Activated T-helper 2 cell treated with anti-CD3 and anti-CD28 coated beads, Interferon-gamma antibody, Interleukin-2, Interleukin-4, amounts not matched to agents 10 μg/mL and 5 μg/mL and 100 μg/mL, durations not matched to agents 14 hours and 24 hours and 36 hours (primary cell): ENCODE measurements at places on chromosomes 2 and 18.

- DNase-seq: no peak
Measured at GRCh38 chr18:44652722-44653121, 28.0 kb upstream of the SETBP1 start.

- no peak for DNase-seq
Measured at GRCh38 chr18:55139836-55140235, 180.6 kb upstream of the CCDC68 start.

GRCh38 chr2:216735086-216735485 is 39.7 kb upstream of the IGFBP5 start:
- DNase-seq: no peak

GRCh38 chr18:26383454-26384270 is 157.4 kb downstream of the TAF4B start:
- no peak for DNase-seq

DNA sequence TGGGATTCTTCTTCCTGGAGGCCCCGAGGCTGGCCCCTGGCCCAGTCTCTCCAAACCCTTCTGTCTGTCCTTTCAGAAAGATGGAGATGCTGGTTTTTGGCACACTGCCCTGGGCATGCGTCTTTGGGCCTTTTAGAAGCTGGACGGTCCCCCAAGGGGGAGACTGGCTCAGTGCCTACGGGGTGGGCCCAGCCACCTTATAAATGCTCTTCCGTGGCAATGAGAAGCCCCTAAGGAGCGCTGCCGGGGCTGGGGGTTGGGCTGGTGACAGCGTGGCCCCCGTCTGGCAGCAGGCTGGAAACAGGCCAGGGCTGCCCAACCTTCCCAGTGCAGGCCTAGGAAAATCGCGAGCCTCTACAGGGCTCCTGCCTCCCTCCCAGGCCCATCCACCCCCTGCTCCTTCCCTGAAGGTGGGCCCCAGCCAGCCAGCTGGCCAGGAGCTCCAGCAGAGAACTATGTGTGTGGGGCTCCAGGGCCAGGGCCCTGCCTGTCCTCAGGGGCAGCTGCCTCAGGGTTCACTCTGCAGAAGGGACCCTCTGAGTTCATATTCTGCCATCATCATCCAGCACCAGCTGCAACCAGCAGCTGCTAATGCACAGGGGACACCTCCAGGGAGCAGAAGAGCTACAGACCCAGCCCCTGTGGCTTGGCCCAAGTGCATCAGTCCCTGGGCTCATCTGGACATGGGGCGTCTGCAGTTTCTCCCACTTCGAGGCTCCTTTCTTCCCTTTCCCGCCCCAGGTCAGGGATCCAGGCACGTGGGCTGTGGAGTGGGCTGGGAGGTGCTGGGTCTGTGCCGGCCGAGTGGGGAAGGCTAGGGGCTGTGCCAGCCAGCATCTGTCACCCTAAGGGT is 107.6 kb upstream of the OTOS start:
- DNase-seq: no peak

- DNase-seq: no peak
Measured at GRCh38 chr18:7901657-7902056, 334.5 kb downstream of the PTPRM start.

DNA sequence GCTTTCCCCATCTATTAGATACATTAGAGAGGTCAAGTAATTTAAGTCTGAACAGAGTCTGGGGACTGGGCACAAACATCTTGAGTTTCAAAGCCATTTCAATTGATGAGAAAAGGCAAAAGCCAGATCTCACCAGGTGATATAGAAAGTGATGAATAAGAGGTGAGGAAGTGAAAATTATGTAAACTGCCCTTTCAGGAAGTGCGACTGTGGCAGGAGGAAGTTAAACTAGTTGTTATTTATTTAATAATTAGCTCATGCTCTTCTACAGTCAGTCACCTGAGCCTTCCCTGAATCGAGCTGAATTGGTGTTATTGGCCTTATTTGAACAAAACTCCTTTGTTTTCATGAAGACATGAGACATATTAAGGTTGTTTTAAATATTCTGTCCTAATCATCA is 115.1 kb downstream of the CDH20 start:
- DNase-seq: no peak

DNA sequence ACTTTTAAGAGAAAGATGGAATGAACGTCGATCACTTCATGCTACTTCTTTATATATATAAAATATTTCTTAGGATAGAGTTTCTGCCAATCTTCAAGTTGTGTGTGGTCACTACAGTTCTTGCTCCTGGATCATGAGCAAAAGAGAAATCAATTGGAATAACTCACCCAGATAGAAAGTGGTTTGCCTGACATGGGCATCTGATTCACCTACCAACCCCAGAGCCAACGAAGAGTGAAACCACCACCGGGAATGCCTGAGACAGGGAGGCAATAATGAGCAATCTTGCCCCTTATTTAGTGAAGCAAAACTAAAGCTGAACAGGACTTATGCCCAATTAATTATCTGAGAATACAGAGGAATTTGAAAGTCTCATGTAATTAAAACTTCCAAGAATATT is 250.2 kb upstream of the REG3G start:
- DNase-seq: no peak

DNA sequence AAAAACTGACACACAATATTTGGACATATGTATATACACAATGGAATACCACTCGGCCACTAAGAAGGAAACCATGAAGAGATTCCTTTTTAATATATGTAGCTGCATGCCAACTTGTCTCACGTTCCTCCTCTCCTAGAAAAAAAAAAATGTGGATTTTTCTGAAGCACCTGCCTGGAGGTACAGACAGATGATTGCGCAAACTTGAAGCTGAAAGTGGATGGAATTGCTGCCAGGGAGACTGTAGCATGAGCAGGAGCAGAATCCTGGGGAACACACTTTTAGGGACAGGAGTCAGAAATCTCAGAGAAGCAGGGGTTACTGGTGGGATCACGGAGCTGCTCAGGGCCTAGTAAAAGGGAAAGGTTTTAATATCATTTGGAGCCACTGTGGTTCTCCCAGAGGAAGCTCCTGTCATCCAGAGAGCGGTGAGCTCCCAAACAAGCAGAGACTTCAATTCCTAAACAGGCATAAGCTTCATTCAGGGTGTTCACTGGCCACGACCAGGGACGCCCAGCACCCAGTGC is 640 bp upstream of the SPR start:
- DNase-seq: no peak

DNA sequence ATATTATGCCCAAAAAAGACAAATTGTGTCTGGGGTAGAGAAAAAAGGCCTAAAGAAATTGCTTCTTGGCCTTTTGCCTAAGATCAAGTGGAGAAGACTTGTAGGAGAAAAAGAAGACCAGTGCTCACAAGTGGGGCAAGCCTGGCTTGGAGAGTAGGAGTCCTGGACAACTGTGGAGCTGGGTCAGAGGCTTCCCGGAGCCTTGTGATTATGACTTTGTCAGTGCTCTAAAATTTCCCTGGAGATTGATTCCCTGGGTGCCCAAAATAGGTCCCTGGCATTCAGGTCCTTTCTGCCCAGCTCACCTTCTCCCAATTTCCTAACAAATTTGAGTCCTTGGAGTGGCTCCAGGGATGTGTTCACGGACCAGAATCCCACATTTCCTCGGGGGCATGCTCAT is 787 bp upstream of the TRIM54 start:
- no peak for DNase-seq

DNA sequence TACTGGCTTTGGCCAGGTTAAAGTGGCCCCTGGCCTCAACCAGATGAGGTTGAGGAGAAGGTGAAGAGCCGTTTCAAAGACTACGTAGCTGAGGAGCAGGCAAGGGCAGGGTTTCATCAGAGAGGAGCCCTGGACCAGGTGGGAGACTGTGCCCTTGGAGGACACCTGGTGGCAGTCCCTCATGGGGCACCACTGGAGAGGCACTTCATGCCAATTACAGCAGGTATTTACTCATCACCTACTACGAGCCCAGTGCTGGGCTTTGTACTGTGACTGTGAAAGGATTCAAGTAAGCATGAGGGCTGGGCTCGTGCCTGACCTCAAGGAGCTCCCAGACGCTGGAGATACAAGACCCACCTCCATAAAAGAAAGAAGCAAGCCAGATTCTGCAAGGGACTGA is 37.6 kb downstream of the SMAD7 start:
- no peak for DNase-seq

- no peak for DNase-seq
Measured at GRCh38 chr2:9714630-9715214, 83.9 kb upstream of the YWHAQ start.

DNA sequence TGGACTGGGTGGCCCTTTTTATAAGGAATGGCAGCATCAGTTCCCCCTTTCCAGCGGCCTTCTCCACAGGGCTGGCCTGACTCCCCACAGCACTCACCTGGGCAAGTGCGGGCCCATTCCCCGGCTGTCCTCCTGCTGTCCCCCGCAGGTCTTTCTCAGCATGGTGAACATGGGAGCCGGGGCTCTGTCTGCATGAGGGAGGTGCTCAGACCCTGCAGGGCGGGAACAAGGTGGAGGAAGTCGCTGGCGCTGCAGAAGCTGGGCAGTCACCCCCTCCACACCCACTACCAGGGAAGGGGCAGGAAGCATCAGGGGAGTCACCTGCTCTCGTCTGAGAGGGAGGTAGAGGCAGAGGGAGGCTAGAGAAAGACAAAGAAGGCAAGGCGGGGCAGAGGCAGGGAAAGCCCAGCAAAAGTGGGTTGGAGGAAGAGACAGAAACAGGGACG is 12.2 kb downstream of the HES6 start:
- DNase-seq: no peak

DNA sequence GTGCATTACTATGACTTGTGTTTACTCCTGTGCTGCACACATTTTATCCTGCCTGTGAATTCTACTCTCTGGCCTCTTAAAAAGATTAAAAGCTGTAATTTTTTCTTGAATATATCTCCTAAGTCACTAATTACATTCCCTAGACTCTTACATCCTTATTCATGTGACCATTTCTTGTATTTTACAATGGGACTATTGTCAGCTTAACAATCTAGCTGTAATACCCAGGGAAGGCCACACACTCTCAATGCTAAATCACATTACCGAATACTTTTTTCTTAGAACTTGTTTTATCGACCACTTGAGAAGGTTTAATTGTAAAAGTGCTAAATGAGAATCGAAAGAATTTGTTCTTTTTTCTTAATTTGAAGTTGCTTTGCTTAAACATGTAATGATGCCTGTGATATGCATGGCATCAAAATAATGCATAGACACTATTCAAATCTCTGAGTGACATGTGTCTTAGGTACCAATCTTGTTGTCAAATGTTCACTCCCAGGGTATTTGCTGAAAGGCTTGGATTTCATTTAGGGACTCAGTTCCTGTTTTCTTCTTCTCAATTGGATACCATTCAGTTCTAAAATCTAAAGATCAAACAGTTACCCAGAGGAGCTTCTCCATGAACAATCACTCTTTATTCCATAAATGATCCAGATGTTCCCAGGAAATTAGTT is 498.5 kb downstream of the DPP10 start:
- DNase-seq: no peak

DNA sequence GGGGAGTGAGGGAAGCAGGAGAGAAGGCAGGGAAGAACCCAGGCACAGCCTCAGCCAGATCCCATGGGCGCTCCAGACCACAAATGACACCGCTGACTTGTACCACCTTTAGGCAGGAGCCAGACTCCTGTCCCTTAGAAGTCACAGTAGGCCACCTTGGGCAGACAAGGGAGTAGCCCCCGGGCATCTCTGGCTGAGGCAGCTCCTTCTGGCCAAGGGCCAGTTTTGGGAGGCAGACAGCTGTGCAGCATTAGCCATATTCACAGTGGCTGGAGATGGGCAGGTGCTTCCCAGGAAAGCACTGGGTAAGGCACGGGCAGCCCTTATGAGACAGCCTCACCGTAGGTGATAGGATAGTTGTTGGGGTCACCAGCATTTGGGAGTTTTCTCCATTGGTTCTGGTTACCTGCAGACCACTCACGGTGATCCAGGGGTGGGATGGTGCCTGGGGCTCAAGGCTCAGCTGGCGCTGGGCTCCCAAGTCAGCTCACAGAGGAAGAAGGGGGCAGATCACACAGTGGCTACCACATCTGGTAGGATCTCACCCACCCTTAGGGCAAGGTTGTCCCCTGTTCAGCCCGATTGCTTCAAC is 2.1 kb downstream of the ASTL start:
- no peak for DNase-seq

- no peak for DNase-seq
Measured at GRCh38 chr2:60544954-60545560, 8.4 kb downstream of the BCL11A start.

DNA sequence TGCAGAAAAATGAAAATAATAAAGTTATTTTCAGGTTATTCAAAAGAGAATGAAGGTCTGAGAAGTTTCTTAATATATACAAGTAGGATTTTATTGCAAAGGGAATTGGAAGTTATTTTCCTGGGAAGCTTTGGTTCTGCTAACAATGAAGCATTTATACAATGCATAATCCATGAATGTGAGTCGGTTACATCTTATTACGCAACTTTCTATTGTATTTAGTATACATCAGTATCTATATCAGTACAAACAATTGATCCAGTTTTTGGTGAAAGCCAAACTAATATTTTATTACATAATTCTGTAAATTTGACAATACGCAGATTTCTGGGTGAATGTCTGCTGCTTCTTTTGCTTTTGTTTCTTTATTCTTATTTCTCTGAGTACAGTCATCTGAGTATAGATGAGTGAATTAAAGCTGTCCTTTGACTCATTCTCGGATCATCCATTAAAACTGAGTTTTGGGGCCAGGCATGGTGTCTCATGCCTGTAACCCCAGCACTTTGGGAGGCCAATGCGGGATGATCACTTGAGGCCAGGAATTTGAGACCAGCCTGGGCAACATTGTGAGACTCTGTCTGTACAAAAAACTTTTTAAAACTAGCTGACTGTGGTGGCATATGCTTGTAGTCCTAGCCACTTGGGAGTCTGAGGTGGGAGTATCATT is 108.5 kb downstream of the SOCS6 start:
- no peak for DNase-seq

GRCh38 chr2:31558401-31559295 is 22.1 kb downstream of the SRD5A2 start:
- DNase-seq: no peak

DNA sequence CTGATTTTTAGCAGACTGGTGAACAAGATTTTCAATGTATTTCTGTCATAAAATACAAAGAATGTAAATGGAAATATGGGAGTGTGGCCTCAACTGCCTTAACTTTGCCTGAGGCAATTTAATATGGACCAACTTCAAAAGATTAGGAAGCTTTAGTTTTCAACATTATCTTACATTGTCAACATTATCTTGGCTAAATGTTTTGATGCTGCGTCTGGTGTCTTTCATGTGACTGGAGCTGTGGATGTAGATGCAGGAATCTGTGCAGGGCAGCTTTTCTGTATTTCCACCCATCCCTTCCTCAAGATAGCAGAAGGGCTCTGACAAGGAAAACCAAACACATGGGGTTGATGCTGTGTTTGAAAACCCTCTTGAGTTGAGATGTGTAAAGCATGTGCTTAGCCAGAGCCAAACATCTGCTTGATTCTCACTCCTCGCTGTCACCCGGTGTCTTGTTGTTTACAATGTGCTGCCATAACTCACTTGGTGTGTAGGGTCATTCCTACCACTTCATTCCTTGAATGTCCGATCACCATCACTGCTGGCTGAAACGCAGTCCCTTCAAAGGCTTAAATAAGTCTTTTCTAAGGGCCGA is 33.0 kb downstream of the COPS8 start:
- DNase-seq: no peak

- DNase-seq: no peak
Measured at GRCh38 chr2:178328037-178328436, 122.9 kb downstream of the PRKRA start.

GRCh38 chr2:70751881-70752280 is 16.1 kb downstream of the ADD2 start:
- no peak for DNase-seq
